NAMALWA (cell line): ENCODE measurements at places on chromosomes 12 and 14.

- DNase-seq, result peak; percentile 58
These were observed 5.1 kb downstream of the ARHGDIB start for GRCh38 chr12:14956024-14956891.

DNA sequence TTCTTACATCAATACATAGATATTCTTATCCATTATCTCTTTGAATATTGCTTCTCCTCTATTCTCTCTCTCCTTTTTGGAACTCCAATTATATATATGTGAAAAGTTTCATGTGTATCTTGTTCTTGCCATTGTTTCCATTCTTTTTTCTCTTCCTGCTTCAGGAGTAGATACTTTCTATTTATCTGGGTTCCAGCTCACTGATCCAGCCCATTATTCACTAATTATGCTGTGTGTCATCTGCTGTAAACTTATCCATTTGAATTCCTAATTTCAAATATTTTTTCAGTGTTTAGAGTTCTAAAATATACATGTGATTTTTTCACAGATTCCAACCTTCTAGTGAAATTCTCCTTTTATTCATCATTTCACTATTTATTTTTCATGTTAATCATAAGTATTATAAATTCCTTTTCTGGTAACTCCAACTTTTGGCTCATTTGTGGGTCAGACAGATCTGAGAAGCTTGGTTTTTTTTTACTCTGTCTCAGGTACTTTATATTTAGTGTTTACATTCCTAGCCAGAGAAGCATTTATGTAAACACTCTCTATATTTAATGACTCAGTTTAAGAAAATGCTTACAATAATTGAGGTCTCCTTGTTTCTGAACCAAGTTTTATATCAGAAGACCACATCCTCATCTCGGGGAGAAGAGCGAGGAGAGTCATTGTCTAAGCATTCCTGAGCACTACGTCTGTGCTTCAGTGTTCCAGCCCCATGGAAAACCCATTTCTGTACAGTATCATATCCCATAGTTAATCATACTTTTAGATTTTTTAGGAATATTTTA is 15.9 kb upstream of the AMIGO2 start:
- no peak for DNase-seq

GRCh38 chr14:21091821-21092272 is 6.6 kb downstream of the ZNF219 start:
- DNase-seq, result no peak

GRCh38 chr12:74431801-74432200 is 105.8 kb upstream of the ATXN7L3B start:
- no peak for DNase-seq

GRCh38 chr14:95098984-95099599 is 58.2 kb downstream of the DICER1 start:
- DNase-seq, result peak; percentile 74

DNA sequence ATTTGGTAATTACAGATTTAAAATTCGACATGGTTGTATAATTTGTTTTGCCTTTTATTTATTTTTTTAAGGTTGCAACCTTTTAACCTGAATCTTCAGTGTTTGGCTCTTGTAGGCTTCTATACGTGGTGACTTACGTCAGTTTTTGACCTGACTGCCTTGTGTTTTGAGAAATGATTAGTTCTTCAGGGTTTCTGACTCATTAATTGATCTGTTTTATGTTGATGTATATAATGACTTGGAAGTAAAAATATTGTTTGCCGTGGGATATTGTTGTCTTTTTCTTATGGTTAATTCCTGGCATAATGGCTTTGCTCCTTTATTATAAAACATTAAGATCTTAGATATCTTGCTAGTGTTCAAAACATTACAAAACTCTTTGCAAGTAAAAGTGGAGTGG is 2.5 kb downstream of the RASSF8 start:
- no peak for DNase-seq

GRCh38 chr12:51383269-51383905 is 7.8 kb downstream of the GALNT6 start:
- DNase-seq, result no peak

DNA sequence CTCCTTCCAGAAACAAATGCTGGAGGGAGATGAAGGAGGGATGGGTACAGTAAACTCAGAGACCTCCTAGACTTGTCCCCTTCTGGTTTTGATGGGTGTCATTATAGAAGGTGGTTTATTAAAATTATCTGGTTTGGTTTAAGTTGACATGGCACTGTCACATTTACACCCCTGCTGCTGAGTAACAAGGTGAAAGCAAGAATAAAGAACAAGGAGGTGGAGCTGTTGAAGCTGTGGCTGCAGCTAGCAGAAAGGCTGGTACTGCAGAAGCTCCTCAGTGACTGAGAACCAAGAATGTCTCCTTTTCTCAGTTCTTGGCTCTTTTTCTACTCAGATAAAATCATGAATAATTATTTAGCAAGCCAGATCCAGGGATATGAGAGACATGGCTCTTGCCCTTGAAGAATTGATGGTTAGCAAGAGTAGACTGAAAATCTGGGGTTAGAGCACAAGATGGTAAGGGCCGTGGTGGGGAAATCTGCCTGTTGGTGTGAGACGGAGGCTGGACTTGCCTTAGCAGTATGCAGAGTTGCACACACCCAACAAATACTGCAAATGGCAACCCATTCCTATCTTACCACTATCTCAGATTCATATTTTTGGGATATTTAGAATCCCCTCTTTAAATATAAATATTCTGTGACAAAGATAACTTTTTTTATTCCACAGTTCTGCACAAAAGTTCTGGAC is at the start of gene GZMH:
Gene GZMH (minus strand): TSS at position 31 of the 690 bp plus-strand sequence. CDS start 72 bp downstream, outside the sequence.
- DNase-seq, result no peak

- no peak for DNase-seq
These were observed 22.0 kb downstream of the LRTM2 start for GRCh38 chr12:1842183-1842904.

DNA sequence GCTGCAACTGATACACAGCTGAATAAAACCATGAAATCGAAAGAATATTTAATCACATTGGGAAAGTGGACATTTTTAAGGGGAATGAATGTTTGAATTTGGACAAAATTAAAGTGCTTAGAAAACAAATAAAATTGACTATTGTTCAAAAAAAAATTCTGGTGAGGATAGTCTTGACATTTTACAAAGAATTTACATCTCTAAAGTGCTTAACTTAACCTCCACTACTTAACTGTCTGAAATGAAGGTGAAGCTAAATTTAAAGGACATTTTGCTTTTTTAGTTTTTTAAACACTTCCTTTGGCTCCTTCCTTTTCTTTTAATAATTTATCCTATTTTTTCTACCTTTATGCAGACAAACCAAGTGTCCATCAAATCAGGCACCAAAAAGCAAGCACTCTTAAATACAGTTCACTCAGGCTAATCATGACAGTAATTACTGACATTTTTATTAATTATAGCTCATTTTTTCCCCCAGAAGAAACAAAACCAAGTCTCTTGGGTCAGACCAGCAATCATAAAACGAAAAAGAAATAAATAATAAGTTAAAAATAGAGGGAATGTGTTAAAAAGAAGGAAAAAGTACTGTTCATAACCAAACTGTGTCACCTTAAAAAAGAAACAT is 5.7 kb upstream of the CCND2 start:
- DNase-seq, result no peak

GRCh38 chr12:2239381-2239871 is 186.6 kb downstream of the CACNA1C start:
- DNase-seq, result no peak

DNA sequence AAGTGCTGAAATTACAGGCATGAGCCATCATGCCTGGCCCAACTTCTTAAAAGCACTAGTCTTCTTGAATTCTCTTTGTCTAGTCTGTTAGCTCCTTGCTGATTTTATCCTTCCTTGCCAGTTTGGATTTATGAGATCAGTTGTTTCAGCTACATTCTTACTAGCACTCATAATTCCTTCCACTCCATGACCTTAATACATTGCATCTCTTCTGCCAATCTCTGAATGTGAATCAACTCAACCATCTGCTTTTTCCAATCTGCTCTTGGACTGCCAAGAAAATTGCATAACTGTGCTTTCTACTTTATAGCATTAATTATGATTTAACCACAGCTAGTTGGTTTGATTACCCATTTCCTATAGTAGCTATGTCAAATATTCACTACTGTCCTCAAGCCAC is 14.9 kb upstream of the HEATR5A start:
- no peak for DNase-seq

DNA sequence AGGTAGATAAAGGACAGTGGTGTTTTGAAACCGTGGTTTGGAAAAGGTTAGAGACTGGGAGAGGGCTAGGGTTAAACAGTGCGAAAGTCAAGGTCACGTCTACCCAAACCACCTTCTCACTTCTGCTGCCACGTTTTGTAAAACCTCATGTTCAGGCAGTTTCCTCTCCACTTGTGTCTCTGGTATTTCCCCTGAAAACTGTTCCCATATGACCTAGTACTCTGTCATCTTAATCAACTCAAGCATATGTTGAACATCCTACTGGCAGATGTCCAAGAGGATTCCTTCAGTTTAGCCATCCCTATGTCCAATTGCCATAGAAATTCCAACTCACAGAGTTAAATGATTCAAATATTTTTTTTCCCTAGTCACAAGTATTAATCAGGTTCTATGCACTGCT is 17.4 kb downstream of the CLEC4C start:
- no peak for DNase-seq

DNA sequence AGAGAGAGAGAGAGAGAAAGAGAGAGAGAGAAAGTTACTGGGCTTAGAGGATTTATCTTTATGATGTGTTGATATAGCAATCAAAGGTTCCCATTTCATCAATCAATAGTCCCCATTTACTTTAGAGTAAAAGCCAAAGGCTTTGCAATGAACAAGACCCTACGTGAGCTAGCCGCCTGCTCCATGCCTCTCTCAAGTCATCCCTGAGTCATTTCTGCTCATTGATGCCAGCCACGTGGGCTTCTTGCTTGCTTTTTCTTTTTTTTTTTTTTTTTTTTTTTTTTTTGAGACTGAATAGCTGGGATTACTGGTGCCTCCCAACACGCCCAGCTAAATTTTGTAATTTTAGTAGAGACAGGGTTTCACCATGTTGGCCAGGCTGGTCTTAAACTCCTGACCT is 70.9 kb downstream of the GPR135 start:
- no peak for DNase-seq

DNA sequence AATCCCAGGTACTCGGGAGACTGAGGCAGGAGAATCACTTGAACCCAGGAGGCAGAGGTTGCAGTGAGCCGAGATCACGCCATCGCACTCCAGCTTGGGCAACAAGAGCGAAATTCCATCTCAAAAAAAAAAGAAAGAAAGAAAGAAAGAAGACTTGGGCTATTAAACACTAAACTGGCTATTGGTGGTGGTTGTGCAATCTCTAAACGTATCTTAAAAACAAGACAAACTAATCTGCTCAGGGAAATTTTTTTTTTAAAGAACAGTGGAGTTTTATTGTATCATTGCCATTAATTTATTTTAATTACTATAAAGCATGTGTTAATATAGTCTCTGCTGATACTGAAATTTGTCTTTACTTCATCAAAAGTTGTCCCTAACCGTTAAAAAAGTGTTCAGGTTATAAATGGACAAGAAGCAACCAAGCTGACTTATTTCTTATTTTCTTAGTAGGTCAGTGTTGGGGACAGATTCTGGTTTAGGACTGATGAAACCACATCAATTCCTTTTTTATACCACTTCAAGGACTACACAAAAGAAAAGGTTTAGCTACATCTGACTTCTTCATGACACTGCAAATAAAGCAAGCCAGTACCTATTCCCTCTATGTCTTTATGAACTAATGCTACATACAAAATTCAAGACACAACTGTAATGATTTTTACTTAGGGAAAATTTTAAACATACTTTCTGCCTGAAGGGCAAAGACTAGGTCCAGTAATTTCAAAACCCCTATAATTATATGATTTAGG is 68.7 kb upstream of the KRAS start:
- no peak for DNase-seq

GRCh38 chr12:31749024-31749704 is 20.3 kb upstream of the AMN1 start:
- DNase-seq, result peak; percentile 42

DNA sequence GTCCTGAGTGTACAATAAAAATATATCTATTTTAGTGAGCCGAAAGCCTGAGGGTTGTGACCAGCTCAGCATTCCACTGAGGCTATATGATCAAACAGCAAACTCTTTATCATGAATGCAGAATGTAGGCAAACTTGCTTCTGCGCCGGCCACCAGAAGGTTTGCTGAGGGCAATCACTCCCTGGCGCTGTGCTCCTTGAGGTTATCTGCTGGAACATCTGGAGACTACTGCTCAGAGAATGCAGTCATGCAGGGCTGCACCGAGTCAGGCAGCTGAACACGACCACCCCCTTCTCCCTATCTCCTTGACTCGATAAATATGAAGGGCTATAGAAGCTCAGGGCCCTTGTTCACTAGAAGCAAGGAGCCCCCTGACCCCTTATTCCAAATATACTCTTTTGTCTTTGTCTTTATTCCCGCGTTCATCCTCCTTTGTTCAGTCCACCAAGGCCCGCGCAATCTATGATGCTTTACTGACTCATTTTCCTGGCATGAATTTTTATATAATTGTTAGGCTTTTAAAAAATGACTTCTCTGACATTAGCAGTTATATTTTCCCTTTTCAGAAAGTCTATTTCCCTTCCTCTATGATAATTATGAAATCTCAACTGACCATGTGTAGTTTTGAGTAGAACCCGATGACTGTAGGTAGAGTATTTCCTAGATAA is 1089.3 kb downstream of the SLC16A7 start:
- DNase-seq, result no peak

DNA sequence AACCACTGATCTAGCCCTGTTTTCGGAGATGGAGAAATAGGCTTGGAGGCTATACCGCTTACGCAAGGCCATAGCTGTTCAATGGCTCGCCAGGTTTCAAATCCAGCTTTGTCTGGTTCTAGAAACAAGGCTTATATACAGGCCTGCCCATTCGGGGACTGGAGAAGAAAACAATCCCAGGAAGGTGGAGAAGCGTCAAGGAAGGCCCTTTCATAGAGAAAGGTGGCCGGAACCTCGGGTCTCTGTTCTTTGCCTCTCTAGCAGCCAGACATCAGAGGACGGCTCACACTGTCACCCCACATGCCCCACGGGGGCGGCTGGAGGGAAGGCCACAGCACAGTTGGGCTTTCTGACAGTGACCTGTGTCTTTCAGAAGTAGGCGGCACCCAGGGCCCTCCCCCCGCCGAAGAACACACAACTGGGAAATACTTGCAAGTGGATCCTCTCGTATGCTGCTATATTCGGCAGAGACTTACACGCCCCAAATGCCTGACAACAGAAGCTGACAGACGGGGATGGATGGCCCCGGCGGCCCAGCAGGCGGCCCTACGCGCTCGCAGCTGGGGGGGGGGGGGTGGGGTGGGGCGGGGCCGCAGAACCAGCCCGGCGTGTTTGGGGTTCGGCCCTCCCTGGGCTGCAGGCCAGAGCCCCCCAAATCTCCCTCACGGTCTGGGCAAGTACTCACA is 4.5 kb upstream of the SETD1B start:
- peak; percentile 69 for DNase-seq

GRCh38 chr14:88961214-88961613 is 136.8 kb downstream of the TTC8 start:
- no peak for DNase-seq
